ENCODE measurements at places on chromosomes 1 and 21.

GRCh38 chr21:36297938-36298572 lies 21.9 kb upstream of the MORC3 start:
- peak overlapping the region; percentile 7 for H3K4me3 ChIP-seq
- H3K4me1 ChIP-seq = peaks cover 27% of the 10 kb centered on the region
- peaks cover 25% of the 10 kb centered on the region for H3K36me3 ChIP-seq
- H3K27ac ChIP-seq = peak overlapping the region; percentile 99
- H3K27me3 ChIP-seq = no peaks in the 10 kb centered on the region
- peak; percentile 96 for DNase-seq

DNA sequence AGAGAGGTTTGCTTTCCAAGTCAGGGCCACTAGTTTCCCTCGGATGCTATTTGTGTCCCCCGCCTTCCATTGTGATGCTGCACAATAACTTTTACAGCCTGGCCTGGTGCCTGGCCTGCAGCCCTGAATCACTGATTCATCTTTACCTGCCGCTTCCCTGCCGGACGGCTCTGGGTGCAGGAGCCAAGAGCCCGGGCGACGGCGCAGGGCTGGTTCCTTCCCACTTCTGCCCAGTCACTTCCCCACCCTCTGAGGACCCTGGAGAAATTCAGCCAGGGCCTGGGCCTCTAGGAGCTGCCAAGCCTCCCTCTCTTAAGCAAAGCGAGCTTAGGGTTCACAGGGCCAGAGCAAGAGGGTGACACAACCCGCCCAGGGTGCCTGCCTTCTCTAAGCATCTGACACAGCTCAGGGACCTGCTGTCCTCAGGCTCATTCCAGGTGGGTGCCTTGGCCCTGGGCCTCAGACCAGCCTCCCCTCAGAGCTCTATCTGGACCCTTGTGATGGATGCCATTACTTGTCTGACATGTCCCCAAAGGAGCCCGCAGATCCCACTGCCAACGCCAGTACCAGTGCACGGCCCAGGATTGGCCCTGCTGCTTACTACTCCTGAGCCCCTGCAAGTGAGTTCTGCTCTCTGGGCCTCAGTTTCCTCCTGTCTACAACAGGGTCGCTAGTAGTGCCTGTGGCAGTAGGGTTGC lies 381.0 kb upstream of the VAMP3 start:
- no peaks in the 10 kb centered on the region for H3K36me3 ChIP-seq
- no peaks in the 10 kb centered on the region for H3K4me1 ChIP-seq
- no peak for DNase-seq
- no peak overlapping the region for H3K4me3 ChIP-seq
- H3K27me3 ChIP-seq = no peaks in the 10 kb centered on the region

GRCh38 chr1:81803431-81804110 lies 2.8 kb downstream of the ADGRL2 start:
- no peak for DNase-seq
- no peak overlapping the region for H3K4me3 ChIP-seq
- H3K36me3 ChIP-seq = no peaks in the 10 kb centered on the region
- H3K4me1 ChIP-seq = peaks cover 7% of the 10 kb centered on the region

DNA sequence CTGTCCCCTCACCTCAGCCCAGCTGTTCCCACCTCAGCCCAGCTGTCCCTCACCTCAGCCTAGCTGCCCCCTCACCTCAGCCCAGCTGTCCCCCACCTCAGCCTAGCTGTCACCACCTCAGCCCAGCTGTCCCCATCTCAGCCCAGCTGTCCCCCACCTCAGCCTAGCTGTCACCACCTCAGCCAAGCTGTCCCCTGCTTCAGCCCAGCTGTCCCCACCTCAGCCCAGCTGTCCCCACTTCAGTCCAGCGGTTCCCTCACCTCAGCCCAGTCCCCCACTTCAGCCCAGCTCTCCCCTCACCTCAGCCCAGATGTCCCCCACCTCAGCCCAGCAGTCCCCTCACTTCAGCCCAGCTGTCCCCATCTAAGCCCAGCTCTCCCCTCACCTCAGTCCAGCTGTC lies 88.4 kb upstream of the CSF3R start:
- DNase-seq = no peak
- no peaks in the 10 kb centered on the region for H3K4me1 ChIP-seq
- no peak overlapping the region for H3K27ac ChIP-seq
- no peaks in the 10 kb centered on the region for H3K36me3 ChIP-seq
- no peaks in the 10 kb centered on the region for H3K27me3 ChIP-seq
- H3K4me3 ChIP-seq = no peak overlapping the region

- no peak for DNase-seq
- no peaks in the 10 kb centered on the region for H3K27me3 ChIP-seq
- no peaks in the 10 kb centered on the region for H3K36me3 ChIP-seq
- no peak overlapping the region for H3K27ac ChIP-seq
- H3K4me3 ChIP-seq = no peak overlapping the region
- H3K4me1 ChIP-seq = no peaks in the 10 kb centered on the region
Observed at GRCh38 chr1:164637461-164638375, 78.7 kb downstream of the PBX1 start.

DNA sequence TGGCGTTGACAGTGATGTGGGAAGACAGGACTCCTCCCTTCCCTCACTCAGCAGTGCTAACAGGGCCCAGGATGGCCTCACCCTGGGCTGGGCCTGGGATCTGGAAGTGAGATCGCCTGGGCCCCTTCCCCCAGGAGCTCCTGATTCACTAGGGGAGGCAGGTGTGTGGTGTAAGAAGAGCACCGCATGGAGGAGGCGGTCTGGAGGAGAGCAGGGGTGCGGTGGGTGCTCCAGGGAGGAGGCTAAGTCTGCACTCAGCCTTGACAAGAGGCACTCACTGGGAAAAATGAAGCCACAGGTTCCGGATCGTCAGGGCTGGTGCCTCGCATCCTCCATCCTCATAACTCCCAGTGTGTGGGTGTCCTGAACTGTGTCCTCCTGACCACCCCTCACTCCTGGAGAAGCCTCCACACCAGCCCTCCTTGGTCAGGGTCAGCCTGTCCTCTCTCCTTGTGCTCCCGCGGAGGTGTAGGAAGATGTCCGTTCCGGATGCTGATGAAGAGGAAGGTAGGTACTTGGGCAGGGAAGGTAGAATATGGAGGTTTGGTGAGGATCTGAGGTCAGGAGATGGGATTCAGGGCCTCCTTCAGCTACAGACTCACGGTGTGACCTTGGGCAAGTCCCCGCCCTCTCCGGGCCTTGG lies 142.1 kb upstream of the WNT4 start:
- H3K27me3 ChIP-seq = no peaks in the 10 kb centered on the region
- no peak overlapping the region for H3K27ac ChIP-seq
- no peaks in the 10 kb centered on the region for H3K36me3 ChIP-seq
- H3K4me1 ChIP-seq = no peaks in the 10 kb centered on the region
- DNase-seq = no peak

GRCh38 chr1:19042675-19043578 lies 86.5 kb upstream of the IFFO2 start:
- no peak for DNase-seq
- H3K4me1 ChIP-seq = no peaks in the 10 kb centered on the region
- no peaks in the 10 kb centered on the region for H3K36me3 ChIP-seq
- no peak overlapping the region for H3K27ac ChIP-seq

- H3K36me3 ChIP-seq = no peaks in the 10 kb centered on the region
- no peaks in the 10 kb centered on the region for H3K4me1 ChIP-seq
- no peak for DNase-seq
- no peak overlapping the region for H3K4me3 ChIP-seq
- H3K27ac ChIP-seq = no peak overlapping the region
Observed at GRCh38 chr1:246269466-246269865, 237.6 kb downstream of the SMYD3 start.

- no peak overlapping the region for H3K4me3 ChIP-seq
- no peak for DNase-seq
- H3K4me1 ChIP-seq = peaks cover 2% of the 10 kb centered on the region
- no peak overlapping the region for H3K27ac ChIP-seq
- peaks cover 56% of the 10 kb centered on the region for H3K27me3 ChIP-seq
Observed at GRCh38 chr1:1353389-1354151, 4.4 kb upstream of the DVL1 start.

- H3K27ac ChIP-seq = no peak overlapping the region
- no peaks in the 10 kb centered on the region for H3K4me1 ChIP-seq
- DNase-seq = no peak
- no peaks in the 10 kb centered on the region for H3K27me3 ChIP-seq
- no peak overlapping the region for H3K4me3 ChIP-seq
- no peaks in the 10 kb centered on the region for H3K36me3 ChIP-seq
Observed at GRCh38 chr1:14668538-14668937, 70.1 kb downstream of the KAZN start.

DNA sequence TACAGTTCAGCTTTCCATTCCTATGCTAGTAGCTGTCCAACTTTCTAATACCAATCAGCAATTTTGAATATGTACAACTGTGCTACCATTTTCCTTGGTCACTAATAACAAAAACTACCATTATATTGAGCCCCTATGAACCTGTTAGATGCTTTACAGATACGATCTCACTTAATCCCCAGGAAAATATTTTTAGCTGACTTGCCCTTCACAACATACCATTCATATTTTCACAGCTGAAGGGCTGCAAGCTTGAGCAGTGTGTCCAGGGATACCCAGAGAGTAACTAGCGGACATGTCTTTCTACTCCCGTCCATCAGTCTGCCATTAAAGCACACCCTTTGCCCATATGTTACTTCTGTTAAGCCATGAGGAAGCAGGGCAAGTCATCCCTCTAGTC lies 140.5 kb downstream of the SPATA46 start:
- H3K4me1 ChIP-seq = peaks cover 44% of the 10 kb centered on the region
- no peaks in the 10 kb centered on the region for H3K27me3 ChIP-seq
- H3K27ac ChIP-seq = no peak overlapping the region

- no peak overlapping the region for H3K4me3 ChIP-seq
- no peaks in the 10 kb centered on the region for H3K36me3 ChIP-seq
- no peak overlapping the region for H3K27ac ChIP-seq
- peaks cover 19% of the 10 kb centered on the region for H3K4me1 ChIP-seq
- DNase-seq = no peak
Observed at GRCh38 chr1:239803781-239804180, 287.9 kb upstream of the FMN2 start.

- no peaks in the 10 kb centered on the region for H3K27me3 ChIP-seq
- no peak overlapping the region for H3K27ac ChIP-seq
- H3K36me3 ChIP-seq = peaks cover 41% of the 10 kb centered on the region
- no peak for DNase-seq
- peaks cover 4% of the 10 kb centered on the region for H3K4me1 ChIP-seq
- no peak overlapping the region for H3K4me3 ChIP-seq
Observed at GRCh38 chr1:247204177-247204647, 32.4 kb upstream of the ZNF124 start.

GRCh38 chr1:34768856-34769255 lies 9.3 kb downstream of the GJB4 start:
- H3K36me3 ChIP-seq = no peaks in the 10 kb centered on the region
- H3K4me3 ChIP-seq = no peak overlapping the region
- no peak overlapping the region for H3K27ac ChIP-seq
- H3K4me1 ChIP-seq = no peaks in the 10 kb centered on the region

DNA sequence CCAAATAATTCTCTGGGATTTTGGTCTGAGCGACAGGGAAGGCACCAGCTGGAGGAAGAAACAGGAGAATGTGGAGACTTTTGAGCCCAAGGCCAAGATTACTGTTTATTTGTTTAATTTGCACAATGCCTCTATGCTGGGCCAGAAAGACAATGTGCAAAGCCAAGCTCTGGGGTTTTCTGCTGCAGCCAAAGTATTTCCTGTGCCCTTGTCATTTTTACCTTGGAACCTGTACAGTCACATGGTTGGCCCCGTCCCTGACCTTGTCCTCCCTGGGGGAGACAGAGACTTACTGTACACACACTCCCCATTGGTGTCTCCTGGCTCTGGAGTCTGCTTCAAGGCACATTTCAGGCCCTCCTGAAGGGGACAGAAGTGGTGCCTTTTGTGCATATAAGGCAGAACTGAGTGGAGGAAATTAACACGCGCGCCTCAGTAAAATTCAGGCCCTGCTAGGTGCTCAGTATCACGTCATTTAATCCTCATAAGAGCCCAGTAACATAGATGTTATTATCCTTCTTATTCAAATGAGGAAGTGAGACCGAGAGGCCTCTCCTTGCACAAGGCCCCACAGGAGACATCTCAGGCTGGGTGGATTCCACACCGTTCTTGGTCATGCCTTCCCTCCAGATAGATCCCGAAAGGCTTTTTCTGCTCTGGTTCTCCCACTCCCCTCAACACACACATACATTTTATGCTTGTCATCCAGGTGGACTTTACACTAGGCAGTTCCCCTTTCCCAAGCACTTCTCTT lies 21.1 kb downstream of the C1orf115 start:
- H3K27ac ChIP-seq = no peak overlapping the region
- no peaks in the 10 kb centered on the region for H3K36me3 ChIP-seq
- no peaks in the 10 kb centered on the region for H3K27me3 ChIP-seq
- peaks cover 15% of the 10 kb centered on the region for H3K4me1 ChIP-seq
- no peak overlapping the region for H3K4me3 ChIP-seq
- DNase-seq = peak; percentile 39

GRCh38 chr1:176073524-176074157 lies 133.4 kb downstream of the COP1 start:
- H3K36me3 ChIP-seq = peaks cover 42% of the 10 kb centered on the region
- no peak overlapping the region for H3K27ac ChIP-seq
- H3K4me1 ChIP-seq = no peaks in the 10 kb centered on the region
- no peak overlapping the region for H3K4me3 ChIP-seq
- no peaks in the 10 kb centered on the region for H3K27me3 ChIP-seq
- DNase-seq = peak; percentile 19

DNA sequence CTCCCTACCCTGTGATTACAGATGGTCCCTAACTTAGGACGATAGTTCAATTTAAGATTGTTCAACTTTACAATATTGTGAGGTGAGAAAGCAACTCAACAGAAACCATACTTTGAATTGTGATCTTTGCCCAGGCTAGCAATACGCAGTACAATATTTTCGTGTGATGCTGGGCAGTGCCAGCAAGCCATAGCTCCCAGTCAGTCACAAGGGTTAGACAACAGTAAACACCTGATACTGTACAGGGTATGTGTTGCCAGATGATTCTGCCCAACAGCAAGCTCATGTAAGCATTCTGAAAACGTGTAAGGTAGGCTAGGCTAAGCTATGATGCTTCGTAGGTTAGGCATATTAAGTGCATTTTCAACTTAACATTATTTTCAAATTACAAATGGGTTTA lies 11.9 kb downstream of the GPBP1L1 start:
- no peak overlapping the region for H3K27ac ChIP-seq
- H3K36me3 ChIP-seq = peaks cover 5% of the 10 kb centered on the region
- H3K4me3 ChIP-seq = no peak overlapping the region
- H3K4me1 ChIP-seq = peaks cover 13% of the 10 kb centered on the region
- DNase-seq = no peak
